Vagina (tissue), 2 donors: ENCODE measurements at places on chromosomes 16 and 17.

GRCh38 chr17:58306131-58306951 is 22.3 kb downstream of the TSPOAP1 start:
- peak; percentile 79 for DNase-seq

DNA sequence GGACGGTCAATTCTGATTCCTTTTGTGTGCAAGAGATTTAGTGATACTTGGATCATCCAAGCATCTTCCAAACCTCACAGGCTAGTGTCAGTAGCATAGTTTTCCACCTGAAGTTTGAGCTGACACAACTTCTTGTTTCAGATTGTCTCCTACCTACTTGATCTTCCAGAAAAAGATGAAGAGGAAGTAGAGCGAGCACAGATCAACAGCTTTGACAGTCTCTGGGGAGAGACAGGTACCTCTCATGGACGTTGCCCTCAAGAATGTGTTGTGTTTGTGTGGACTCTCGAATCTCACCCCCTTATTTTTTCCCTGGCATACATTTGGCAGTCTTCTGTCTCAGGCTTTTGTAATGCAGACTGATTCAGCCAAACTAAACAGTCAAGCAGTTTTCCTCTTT is 47.4 kb downstream of the CYB561 start:
- no peak for DNase-seq

DNA sequence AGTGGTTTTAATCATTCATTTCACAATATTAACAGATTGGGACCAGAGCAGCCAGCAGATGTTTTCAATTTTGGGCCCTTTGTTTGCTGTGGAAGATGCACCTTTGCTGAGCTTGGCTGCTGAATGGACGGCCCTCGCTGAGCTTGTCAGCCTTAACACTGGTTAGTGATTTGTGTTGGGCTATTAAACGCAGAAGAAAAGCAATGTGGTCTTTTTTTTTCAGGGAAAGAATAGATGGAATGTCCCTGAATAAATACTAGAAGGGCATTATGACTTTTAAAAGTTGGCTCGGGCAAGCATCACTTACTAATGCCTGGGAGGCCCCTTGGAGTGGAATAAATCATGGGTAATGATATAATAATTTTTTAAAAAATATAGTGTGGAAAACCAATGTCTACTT is 297.0 kb downstream of the MAP2K6 start:
- DNase-seq: no peak

DNA sequence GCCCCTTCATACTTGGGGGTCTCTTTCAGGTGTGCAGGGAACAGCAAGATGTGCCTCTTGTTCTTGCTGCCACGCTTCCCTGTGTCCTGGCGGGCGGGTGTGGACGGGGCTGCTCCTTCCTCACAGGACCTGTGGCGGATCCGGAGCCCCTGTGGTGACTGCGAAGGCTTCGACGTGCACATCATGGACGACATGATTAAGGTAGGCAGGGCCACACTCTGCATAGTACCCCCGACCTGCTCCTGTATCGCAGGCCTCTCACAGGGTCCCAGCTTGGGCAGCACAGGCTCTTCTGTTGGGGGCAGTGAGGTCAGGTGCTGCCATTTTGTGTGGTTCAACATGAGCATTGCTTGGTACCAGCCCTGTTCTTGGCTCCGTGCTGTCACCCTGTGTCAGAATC is 42.5 kb downstream of the PRMT7 start:
- DNase-seq: no peak

- no peak for DNase-seq
These were observed at the start of gene TNFSF12 for GRCh38 chr17:7548585-7549400. Gene TNFSF12 (plus strand): TSS chr17:7549058. CDS start chr17:7549154, 96 bp downstream.

DNA sequence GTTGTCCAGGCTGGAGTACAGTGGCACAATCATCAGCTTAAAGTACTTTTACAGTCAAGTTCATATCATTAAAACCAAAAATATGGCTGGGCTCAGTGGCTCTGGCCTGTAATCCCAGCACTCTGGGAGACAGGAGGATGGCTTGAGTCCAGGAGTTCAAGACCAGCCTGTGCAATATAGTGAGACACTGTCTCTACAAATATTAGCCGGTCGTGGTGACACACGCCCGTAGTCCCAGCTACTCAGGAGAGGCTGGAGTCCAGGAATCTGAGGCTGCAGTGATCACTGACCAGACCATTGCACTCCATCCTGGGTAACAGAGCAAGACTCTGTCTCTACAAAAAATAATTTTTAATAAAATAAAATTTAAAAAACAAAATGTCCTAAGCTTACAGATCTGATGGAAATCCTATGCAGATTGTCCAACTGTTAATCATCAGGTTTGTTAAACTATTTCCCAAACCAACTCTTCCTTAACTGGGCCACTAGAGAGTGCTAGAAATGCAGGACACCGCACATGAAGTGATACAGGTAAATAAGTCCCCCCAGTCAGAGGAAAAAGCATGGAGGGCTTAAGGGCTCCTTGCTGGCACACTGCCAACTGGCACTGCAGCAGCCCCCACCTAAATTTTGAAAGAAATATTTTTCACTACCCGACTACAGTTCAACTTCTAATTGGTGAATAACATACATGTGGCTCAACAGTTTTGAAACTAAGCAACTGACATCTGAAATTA is 2.8 kb downstream of the USP22 start:
- peak; percentile 75 for DNase-seq

- no peak for DNase-seq
These were observed 4.7 kb downstream of the SOCS3 start for GRCh38 chr17:78355045-78355641.

DNA sequence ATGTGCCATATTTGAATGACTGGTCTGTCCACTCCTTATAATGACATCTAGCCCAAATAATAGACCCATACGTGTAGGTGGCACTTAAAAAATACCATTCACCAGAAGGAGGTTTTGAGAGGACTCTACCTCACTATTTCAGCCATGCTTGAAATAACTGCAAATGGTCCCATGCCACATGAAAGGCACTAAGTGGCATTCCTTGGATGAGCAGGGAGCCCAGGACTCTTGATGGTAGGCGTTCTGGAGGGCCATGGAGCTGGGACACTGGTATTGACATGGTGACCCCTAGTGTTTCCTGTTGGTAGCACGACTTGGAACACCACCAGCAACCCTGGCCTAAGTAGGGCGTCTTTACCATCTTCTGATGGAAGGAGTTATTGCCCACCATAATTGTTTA is 148.7 kb upstream of the ZFHX3 start:
- DNase-seq: no peak

GRCh38 chr17:67011527-67012175 is 32.7 kb upstream of the CACNG1 start:
- no peak for DNase-seq

DNA sequence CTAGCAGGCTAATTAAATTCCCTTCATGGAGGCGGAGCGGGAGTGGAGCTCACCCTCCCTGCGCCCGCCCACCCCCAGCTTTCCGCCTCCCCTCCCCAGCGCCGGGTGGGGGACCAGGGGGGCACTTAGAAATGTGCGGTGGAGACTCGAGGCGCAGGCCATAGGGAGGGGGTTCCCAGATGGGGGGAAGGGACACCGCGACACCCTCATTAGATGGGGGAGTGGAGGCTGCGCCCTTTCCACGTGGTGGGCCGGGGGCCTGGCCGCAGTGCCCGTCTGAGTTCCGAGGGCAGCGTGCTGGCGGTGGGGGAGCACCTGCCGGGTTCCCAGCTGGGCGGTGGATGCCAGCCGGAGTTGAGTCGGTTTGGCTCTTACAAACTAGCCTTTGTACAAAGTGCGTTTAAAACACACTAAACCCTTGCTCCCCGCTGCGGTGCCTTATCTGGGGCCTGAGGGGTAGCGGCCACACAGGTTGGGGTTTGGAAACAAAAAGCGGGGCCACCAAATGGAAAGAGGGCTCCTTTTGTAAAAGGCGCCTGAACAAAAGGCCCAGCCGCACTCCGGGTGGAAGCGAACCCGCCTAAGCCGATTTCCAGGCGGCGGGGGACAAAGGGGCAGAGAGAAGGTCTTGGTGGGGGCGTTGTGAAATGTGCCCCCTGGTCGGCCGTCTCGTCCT is 1.4 kb downstream of the GSE1 start:
- DNase-seq: no peak

- DNase-seq: no peak
These were observed 11.2 kb downstream of the SLC47A2 start for GRCh38 chr17:19705201-19705600.

DNA sequence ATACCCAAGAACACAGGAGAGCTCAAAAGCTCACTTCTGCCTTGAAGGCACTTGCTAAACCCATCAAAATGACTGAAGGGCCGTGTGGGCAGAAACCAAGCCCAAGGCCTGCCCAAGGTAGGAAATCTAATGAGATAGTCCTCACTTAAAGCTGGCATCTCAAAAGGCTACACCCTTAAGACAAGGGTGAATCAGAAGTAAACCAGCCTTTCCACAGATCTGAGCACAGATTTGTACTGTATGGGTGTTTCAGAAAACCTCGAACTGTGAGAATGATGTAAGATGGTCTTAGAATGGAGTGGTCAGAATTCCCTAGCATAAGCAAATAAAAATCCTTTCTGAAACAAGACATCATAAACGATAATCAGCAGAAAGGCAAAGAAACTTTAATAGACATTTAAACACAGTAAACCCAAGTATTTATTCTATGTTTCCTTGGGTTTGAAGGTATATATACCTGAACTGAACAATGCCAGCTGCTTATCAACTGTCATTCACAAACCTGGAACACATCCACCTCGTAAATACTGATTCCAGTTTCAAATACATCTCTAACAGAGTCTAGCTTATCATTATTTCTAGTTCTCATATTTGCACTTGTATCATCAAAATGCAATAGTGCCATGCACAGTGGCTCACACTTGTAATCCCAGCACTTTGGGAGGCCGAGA is 37.8 kb downstream of the GLG1 start:
- no peak for DNase-seq
